ENCODE measurements at places on chromosomes 1 and 21.

DNA sequence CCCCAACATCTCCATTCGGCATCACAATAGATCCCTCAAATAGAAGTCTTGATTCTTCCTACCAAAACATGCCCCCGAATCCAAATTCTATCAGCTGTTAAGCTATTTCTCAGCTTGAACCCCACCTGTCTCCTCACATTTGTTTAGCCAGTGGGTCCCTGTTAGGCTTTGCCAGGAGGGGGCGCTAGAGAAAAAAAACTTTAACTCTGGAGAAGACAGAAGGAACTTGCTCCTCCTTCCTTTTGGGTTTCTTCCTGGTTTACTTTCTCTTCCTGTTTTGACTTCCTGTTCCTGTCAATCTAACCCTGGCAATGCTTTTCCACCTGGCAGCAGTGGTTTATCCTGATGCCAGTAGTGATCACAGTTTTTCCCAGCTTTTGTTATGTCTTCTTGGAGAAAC, 95.6 kb upstream of the KCNK1 start:
- DNase-seq = no peak

DNA sequence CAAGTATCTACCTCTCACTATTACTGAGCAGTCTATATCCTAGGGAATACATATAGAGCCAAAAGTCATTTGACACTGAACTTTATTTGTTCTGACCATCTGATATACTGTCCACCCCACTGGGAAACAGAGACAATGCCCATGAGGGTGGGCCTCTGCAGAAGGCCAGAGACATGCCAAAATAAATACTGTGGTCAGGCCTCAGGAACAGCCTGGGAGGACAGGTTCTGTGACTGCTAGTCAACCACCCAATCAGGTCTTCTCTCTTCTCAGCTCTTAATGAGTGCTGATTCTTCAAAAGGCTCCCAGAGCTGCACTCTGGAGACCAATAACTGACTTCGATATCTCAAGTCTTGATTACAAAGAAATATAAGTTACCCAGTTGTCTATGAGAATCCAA, 5.5 kb upstream of the ANKRD35 start:
- DNase-seq = no peak

GRCh38 chr21:39020751-39021477, 162.3 kb downstream of the PSMG1 start:
- DNase-seq = no peak

GRCh38 chr1:37434292-37435225, 39.8 kb upstream of the ZC3H12A start:
- peak; percentile 43 for DNase-seq

DNA sequence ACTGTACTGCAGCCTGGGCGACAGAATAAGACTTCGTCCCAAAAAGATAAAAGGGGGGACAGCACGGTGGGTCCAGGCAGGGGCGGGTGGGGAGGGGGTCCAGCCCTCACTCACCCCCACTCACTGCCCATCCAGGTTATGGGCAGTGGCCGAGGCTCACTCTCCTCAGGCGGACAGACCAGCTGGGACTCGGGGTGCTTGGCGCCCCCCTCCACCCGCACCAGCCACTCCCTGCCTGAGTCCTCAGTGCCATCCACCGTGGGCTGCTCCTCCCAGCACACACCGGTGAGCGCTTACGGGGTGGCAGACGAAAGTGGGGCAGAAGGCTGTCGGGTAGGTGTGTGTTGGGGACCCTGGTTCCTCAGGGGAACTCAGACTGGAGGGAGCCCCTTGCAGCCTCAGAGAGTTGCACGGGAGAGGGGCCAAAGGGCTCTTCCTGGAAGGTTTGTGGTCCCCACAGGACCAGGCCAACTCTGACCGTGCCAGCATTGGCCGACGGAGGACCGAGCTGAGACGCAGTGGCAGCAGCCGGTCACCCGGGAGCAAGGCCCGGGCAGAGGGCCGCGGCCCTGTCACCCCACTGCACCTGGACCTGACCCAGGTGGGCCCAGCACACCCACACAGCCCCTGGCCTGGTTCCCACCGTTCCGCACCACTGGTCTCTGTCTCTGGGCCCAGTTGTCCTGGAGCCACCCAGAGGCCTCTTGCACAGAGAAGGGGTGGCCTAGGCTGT, 6.6 kb downstream of the PLEKHN1 start:
- no peak for DNase-seq

DNA sequence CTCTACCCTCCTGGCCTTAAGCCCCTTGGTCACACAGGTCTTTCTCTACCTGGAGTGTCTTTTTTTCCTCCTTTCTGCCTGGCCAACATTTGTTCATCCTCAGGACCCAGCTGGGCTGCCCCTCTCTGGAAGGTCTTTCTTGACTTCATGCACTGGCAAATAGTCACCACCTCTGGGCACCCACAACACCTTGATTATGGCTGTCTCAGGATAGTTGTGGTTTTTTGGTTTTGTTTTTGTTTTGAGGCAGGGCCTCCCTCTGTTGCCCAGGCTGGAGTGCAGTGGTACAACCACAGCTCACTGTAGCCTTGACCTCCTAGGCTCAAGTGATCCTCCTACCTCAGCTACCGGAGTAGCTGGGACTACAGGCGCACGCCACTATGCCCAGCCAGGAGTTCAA, 10.8 kb downstream of the RPS6KA1 start:
- DNase-seq = no peak

GRCh38 chr1:176896216-176896615, 268.3 kb downstream of the ASTN1 start:
- no peak for DNase-seq

DNA sequence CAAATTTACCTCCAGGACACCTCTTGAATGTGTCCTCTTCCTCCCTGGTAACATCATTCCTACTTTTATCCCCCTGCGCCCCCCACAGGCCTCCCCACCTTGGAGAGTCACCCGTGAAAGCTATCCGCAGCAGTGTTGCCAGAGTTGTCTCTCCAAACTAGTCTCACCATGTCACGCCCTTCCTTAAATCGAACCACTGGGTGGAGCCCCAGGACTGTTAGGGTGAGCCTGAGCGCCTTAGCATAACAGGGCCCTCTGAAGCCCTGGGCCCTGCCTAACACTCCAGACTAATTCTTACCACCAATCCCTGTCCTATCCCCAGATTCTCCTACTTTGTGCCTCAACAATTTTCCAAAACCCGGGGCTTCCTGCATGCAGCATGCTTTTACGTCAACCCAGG, 35.0 kb downstream of the HSD3B2 start:
- no peak for DNase-seq
